ENCODE measurements at places on chromosomes 1 and 21.

DNA sequence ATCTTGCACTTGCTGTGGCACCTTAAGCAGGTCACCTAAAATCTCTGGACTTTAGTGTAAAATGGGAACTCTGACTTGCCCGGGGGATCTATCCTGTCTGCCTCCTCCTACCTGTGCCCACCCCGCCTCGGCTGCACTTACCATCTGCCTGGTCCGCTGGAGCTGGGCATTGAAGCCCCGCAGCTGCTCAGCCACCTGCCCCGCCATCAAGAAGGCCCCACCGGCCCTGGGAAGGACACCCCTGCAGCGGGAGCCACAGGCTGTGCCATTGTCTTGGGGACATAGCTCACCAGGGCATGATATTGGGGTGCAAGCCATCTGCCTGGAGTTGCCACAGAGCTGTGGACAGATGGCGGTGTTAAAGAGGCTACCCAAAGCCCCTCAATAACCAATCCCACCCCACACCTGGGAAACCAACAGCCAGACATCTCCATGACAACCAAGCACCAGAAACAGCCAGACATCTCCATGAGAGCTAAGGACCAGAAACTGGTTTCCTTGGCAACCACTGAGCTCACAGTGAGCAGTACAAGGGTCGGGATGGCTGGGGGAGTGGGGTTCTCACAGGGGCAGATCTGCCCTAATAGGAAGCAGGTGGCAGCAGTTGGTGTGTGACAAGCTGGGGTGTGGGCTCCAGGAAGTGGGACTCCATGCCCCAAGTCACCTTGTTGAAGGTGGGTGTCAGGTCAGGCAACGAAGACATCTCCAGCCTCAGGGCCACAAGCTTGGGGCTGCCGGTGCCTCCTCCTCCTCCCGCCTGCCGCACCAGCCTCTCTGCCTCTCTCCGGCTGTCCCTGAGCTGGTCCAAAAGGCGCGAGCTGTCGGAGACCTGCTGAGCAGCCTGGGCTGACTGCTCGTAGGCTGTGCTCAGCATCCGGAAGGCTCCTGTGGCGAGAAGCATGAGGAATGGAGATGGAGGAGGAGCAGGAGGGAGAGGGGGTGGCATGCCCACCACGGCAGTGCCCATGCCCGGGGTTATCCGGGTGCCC lies 29.1 kb downstream of the LAMB3 start:
- DNase-seq = no peak

- DNase-seq = no peak
Measured at GRCh38 chr1:118898712-118899111, 89.4 kb downstream of the TBX15 start.

GRCh38 chr1:110585481-110585880 lies 20.7 kb downstream of the KCNA2 start:
- DNase-seq = no peak

DNA sequence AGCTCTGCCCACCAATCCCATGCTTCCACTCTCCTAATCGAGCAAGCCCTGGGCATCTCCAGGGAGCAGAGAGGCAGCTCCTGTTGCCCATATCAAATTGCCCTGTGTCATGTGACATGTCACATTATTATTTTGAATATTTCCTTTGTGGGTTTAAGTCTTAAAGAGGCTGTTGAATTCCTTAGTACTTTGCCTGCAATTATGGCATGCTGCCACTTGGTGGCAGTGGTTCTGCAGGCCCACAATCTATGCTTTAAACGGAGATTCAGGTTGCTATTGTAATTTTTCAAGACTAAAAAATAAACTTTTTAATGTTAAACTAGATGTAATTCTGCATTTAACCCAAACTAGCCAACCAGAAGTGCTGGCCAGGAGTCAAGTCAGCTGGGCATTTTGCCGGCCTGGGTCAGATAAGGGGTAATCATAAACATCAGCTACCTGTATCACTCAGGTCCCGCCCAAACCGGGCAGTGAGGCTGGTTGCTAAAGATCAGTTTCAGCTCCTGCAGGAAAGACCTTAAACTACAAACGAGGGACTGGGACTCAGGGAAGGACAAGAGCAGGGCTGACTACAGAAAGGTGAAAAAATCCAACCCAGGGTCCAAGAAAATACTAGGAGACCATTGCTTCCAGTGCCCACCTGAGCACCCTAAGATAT lies 37.3 kb upstream of the ARHGEF16 start:
- DNase-seq = no peak

DNA sequence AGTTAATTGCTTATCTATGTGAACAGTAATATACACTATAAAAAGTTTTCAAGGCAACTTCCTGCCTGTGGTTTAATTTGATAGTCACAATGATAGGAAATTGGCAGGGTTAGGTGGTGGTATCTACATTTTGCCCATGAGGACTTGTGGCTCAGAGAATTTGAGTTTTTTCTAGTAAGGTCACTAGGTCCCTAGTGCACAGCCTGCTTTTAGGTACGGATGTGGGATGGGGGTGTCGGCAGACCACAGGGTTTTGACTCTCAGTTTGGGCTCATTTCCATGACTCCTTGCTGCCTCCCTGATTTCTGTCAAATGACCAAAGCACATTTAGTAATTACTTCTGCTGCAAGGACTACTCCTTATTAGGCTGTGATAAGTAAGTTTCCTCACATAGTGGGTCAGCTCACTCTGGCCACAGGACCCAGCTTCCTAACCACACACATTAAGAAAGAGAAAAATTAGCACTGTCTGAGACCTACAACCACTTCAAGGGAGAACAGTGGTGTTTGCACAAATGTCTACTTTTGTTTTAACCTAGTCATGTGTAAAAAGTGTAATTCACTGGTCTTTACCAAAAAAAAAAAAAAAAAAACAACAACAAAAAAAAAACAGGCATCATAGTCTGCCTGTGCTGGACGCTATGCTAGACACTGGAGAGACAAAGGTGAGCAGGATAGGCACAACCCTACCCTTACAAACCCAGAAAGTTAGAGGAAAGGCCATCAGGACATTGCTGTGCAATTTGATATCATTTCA lies 43.7 kb downstream of the MRPL39 start:
- DNase-seq = no peak

DNA sequence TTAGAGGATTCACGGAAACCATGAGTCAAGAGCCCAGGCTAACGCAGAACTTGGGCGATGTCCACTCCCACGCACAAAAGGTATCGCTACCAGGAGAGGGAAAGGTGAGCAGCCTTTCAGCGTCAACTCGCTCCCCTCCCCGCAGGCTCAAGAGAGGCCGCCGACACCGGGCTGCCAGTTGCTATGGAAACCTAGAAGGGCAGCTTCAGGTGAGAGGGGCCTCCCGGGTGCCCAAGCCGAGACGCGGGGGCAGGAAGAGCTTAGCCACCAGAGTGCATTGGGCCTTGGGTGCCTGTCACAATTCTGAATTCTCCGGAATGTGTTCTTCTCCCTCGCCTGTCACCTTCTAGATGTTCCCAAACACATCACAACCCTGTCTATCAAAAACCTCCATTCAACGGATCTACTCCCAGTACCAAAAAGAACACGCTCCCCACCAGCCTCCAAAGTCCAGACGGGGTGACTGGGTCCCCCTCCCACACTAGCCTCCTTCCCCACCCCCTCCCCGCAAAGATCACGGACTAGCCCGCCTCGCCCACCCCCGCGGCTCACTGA lies 694 bp downstream of the MEAF6 start:
- no peak for DNase-seq

GRCh38 chr1:182015360-182015759 lies 46.2 kb downstream of the ZNF648 start:
- no peak for DNase-seq

DNA sequence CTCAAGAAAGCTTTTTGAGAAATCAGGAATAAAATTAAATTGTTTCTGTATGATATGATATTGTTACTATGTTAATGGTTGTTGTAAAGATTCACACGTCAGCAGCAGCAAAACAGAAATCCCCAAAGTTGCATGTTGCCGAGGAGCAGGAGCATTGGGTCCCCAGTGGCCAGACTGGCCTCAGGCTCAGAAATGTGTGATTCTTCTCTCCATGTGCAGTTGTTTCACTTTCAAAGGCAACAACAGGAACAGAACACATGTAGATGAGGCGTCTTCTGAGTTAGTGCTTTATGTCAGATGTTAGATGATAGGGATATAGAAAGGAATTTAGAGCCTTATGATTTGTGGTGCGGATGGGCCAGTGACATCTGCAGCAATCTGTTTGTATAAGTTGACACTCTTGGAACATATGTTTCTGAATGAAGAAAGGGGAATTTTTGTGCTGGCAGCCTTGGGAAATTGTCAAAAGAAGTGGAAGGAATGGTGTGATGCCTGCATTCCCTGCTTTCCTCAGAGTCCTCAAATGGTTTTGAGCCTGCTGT lies 2.1 kb upstream of the TTLL7 start:
- no peak for DNase-seq

GRCh38 chr1:114341856-114342255 lies 169.1 kb downstream of the TRIM33 start:
- no peak for DNase-seq

DNA sequence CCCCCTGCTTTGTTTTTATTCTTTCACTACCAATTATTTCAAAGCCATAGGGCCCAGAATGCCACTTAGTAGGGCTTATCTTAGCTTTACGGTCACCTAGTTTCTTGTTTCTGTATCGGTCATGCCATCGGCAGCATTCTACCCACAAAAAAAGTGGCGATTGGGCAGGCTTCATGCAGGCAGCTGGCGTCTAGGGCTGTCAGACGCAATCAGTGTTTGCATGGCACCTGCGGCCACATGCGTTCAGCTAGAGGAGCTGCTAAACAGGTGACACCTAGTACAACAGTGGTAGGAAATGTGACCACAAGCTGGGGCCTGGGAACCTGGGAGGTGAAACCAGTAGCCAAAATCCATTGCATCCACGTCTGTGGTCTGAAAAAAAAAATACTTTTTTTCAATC lies 262.7 kb downstream of the PBX1 start:
- no peak for DNase-seq

- DNase-seq = no peak
Measured at GRCh38 chr1:154960446-154961136, 991 bp downstream of the PYGO2 start.

DNA sequence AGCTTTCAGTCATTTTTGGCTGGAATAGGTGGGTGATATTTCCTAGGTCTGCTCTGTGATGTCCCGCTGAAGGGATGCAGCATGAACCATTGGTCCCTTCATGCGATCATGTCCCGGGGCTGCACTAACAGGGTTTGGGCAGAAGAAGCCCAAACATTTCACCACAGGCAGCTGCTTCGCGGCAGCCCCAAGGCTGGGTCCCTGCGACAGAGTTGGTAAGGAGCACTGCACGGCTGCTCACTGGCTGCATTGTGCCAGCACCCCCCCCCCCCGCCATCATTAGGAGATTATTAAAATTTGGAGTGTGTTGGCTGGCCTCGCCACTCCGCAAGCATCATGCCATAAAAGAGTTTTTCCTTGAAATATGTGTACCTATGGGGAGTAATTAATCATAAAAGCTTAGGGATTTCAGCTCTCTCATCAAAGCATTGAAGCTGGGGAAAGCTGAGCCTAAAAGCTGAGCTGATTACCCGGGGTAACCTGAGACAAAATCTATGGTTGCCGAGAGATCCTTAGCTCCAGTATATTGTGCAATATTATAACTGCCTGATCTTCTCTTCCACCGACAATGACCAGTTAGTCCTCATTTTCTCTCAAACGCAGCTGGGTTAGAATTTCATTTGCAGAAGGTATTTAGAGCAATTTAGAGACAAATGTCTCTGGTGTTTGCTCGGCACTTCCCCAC lies 62.5 kb downstream of the PEX14 start:
- no peak for DNase-seq

- DNase-seq = no peak
Measured at GRCh38 chr1:79128722-79129121, 122.2 kb upstream of the ADGRL4 start.

- DNase-seq = no peak
Measured at GRCh38 chr1:41523071-41523470, 38.6 kb upstream of the EDN2 start.

DNA sequence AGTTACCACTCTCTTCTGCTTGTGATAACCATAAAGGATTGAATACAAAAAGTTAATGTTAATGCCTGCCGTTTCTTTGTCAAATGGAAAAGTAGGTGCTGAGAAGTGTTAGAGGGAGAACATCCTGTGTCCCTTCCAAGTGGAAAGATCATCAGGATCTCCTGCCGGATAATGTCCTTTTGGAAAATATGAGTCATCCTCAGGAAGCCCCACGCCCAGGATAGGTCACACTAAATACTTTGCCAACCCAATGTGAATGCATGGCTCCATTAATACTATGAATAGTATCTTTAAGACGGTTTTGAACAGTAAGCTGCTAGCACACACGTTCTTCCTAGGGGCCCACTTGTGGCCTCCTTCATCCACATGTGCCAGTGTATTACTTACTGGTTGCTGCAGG lies 279.5 kb downstream of the ZNF326 start:
- DNase-seq = no peak

- DNase-seq = no peak
Measured at GRCh38 chr1:184486761-184487445, 100.1 kb downstream of the C1orf21 start.

DNA sequence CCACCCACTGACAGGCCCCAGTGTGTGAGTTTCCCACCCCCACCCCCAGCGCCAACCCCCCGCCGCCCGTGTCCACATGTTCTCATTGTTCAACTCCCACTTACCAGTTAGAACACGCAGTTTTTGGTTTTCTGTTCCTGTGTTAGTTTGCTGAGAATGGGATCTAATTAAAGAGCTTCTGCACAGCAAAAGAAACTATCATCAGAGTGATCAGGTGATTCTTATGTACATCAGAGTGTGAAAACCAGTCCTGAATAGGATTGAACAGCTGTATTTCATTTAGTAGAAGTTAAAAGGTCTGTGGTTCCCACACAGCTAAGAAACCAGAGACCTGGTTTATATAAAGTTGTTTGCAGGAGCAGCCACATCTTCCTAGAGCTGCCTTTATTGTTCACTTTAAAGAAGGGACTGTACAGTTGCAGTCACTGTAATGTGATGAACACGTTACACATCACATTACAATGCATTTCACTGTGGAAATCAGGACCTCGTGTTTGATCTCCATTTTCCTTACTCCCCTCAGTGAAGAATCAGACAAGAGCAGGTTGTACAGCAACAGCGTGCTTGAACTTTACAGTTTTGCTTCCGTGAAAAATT lies 1.2 kb downstream of the GBP6 start:
- DNase-seq = no peak

DNA sequence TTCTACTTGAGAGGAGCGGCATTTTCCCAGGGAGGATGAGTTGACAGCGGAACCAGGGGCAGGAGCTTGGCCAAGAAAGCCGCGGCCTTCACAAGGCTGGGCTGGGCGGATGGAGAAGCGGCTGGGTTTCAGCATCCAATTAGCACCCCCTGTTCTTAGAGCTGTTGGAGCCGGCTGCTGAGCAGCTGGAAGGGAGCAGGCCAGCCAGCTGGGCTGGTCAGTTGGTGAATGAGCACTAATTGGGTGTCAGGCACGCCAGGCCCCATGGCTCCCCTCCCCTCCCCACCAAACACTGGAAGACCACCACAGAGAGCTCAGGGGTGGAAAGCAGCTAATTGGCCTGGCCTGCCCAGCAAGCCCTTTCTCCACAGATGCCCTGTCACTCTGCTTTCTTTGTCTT lies 245.6 kb downstream of the RRAGC start:
- no peak for DNase-seq

DNA sequence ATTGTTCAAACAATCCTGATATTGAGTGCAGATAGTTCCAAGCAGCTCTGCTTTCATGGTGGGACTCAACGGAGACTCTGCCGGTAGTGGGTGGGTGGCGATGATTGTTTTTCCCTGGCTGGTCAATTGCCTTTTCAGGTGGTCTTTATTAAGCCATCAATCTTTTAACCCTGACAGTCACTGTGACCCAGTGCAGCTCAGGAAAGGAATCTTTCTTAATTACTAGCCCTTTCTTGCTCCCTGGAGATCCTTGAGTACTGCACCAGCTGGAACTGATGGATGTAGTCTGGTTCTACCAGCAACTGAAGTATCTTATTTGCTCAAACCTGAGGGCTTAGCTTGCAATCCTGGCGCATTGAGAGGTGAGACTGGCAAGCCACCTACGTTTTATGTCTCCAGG lies 196.4 kb downstream of the PLPP3 start:
- DNase-seq = no peak

- DNase-seq = no peak
Measured at GRCh38 chr1:195511501-195511900, 1096.7 kb downstream of the KCNT2 start.
